Activated gamma-delta T cell treated with anti-CD3 and anti-CD28 coated beads, Interleukin-2, amount 50 U/mL, for 16 hours (primary cell): ENCODE measurements at places on chromosomes 1 and 21.

DNA sequence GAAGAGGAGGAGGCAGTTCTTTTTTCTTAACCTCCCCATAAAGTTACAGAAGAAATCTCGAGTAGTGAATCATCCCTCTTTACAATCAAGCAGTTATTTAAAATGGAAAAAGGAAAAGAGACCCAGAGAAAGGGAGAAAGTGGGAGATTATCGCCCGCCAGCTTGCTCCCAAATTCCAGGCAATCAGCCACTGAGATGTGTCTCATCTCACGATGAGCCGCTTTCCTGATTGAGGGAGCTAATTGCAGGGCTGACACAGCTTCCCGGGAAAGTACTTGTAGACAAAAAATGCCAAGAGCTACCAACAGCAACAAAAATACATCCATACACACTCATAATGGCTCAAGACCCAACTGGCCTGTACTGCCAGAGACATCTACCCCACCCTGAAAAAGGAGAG is 191.6 kb upstream of the ZC3H12A start:
- DNase-seq: no peak

GRCh38 chr1:239434181-239434580 is 47.8 kb downstream of the CHRM3 start:
- DNase-seq: no peak

DNA sequence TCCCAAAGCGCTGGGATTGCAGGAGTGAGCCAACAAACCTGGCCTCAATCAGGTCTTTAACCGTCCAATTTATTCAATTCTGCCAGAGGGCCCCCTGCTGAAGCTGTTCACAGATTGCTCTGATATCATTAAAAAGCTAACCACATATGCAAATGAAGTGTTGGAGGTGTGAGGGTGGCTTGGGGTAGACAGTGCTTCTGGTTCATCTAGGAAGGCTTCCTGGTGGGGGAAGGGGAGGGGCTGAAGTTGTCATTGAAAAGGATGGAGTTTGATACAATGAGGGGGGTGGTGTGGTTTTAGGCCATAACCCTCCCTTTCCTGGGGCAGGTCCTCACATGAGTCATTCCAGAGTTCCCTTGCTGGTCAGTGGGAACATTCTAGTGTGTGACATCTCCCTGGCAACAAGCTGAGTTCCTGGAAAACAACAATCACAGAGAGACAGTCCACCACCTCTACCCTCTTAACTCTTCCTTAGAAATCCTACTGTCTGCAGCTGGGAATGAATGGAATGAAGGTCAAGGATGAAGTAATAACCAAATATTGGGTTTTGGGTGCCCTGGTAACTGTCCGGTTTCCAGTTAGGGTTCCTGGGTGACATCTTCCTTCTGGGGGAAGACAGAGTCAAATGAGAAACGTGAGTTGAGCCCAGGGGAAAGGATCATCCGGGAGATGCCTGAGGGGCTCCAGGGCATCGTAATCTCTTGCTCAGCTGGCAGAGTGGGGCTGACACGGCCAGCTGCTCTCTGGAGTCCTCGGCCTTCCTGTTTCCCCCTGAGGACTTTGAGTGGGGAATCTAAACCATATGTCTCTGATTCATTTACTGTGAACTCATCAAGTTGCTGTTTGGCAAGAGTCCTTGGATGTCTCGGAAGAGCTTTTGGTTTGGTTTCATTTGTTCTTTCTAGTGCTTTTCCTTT is 32.2 kb downstream of the BATF3 start:
- DNase-seq: no peak

- DNase-seq: no peak
Observed at GRCh38 chr1:8736927-8737326, 80.5 kb downstream of the RERE start.

GRCh38 chr1:44829506-44830384 is 13.3 kb downstream of the PTCH2 start:
- DNase-seq: no peak

DNA sequence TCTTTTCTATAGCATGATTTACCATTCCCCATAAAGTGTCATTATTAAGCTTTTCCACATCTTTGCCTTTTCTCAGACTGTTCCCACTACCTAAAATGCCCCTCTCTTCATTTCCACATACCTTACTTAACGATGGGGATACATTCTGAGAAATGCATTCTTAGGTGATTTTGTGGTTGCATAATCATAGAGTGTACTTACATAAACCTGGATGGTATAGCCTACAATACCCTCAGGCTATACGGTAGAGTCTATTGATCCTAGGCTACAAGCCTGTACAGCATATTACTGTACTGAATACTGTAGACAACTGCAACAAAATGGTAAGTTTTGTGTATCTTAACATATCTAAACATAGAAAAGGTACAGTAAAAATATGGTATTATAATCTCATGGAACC is 54.8 kb upstream of the MUTYH start:
- no peak for DNase-seq

GRCh38 chr1:44321466-44321865 is 33.6 kb downstream of the ERI3 start:
- no peak for DNase-seq

GRCh38 chr1:7383671-7384520 is 387.2 kb upstream of the VAMP3 start:
- no peak for DNase-seq

DNA sequence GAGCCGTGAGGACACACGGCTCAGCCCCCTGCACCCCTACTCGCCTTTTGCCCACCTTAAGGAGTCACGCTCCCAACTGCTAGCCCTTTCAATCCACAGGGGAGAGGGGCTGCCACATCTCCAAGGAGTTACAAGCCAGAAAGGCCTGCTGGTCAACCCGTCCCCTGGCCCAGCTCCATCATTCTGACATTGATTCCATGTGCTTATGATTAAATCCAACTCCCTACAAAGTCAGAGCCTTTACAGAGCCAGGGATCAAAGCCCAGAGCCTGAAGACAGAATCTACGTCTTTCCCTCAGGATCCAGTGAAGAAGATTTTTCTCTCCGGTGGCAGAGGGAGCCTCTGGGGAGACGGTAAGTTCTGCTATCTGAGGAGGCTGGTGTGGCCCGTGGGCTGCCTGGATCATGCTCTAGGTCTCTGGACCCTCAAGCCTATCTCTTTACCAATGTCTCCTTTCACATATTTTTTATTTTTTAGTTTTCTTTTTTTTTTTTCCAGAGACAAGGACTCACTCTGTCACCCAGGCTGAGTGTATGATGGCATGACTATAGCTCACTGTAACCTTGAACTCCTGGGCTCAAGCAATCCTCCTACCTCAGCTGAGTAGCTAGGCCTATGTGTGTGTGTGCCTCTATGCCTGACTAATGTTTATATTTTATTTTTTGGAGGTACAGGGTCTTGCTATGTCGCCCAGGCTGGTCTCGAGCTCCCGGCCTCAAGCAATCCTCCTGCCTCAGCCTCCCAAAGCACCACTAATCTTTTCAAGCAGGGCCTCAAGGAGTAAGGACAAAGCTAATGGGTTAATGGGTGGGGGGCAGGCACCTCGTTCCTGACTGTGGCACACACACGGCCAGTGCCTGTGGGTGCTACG is 61.3 kb downstream of the SLC66A1 start:
- no peak for DNase-seq

- no peak for DNase-seq
Observed at GRCh38 chr1:47505267-47505666, 67.4 kb downstream of the FOXD2 start.

DNA sequence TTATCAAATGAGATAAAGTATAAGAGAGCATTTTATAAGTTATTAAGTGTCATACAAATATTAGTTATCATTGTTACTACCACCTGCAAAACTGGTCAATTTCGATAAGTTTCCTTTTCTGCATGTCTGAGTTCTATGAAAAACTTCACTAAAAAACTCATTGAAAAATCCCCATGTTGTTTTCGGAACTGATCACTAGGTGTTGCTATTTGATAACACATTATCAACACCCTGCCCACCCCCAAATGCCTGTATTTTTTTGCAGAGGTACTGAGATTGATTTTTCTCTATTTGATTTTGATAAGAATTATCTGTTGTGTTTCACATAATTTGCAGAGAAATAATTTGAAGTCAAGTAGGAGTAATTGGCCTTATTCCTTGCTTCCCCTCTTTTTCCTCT is 22.1 kb upstream of the DISP1 start:
- DNase-seq: no peak

- no peak for DNase-seq
Observed at GRCh38 chr1:194723067-194723466, 1536.7 kb upstream of the B3GALT2 start.

- DNase-seq: no peak
Observed at GRCh38 chr1:244862354-244862698, 2.0 kb downstream of the HNRNPU start.

DNA sequence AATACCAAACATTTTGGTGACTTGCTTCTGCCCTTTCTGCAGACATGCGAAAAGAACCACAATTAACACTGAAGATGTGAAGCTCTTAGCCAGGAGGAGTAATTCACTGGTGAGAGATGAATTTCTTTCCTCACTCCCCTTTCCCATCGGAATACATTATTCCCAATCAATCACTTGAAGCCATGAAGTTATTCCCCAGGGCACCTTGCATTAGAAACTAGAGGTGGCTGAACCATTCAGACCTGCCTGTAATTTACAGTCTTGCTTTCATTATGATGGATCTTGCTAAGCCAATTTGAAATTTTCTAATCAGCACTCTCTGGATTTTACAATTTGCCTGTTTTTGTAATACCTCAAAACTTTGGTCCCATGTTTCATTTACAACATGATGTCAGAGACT is 9.5 kb upstream of the CORT start:
- no peak for DNase-seq

DNA sequence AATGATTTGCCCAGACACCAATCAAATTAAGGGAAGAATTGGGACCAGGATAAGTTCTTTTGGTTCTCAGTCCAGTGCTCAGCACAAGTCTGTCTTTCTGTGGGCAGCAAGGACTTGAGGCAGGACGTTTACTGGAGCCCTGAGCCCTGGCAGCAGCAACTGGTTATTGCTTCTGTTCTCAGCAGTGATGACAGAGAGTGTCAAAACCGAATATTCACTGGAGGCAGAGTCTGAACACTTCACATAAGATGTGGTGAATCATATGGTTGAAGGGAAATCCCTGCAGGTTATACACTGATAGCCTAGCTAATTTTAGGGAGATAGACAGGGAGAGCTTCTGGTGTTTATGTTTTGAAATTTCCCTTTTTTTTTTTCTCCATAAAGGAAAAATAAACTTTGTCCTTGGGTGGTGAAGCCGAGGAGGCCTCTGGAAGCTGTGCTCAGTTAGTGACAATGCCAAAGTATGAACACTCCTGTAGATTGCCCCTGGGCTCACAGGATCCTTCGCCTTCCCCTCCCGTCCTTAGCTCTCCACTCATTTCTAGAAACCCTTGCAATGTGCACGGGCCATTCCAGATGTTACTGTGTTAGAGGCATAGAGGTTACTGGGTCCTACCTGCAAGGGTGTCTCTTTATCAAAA is 26.3 kb upstream of the TSPAN2 start:
- no peak for DNase-seq

DNA sequence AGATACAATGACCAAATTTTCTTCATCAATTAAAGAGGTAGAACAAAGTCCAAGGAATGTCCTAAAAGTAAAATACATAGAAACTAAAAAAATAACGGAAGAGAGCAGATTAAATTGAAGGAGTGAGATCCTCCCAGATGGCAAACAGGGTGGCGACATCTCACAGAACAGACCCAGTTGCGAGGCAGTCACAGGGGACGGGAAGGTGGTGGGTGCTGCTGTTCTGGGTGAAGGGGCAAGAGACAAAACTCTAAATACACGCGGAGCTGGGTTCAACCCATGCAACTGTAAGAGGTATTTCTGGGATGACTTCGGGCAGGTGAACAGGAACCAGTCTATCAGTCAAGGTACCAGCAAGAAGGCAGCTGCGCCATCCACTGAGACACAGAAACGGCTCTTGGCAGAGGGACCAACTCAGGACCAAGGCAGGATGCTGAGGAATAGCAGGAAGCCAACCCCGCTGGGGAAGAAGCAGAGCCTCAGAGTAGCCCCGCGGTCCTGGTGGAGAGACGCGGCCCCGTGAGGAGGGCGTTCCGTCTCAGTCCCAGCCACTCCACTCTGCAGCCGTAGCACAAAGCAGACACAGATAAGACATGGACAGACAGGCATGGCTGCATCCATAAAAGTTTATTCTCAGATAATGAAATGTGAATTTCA is 32.2 kb downstream of the WDR4 start:
- no peak for DNase-seq

DNA sequence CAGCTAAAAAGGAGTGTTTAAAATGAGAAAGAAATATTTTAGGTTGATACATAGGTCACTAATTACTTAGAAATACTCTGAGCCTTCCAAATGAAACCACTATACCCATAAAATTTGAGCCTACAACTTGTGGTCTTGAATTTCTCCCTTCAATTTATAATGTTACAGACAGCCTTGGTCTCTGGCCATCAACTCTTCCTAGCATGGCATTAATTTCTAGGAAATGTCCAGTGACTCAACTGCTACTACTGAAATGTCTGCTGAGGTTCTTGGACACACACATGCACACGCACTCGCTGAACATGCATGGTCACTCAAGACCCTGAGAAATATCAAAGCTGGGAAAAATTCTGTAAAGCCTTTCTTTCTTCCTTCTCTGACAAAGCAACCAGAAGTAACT is 61.1 kb upstream of the SAMSN1 start:
- DNase-seq: no peak

DNA sequence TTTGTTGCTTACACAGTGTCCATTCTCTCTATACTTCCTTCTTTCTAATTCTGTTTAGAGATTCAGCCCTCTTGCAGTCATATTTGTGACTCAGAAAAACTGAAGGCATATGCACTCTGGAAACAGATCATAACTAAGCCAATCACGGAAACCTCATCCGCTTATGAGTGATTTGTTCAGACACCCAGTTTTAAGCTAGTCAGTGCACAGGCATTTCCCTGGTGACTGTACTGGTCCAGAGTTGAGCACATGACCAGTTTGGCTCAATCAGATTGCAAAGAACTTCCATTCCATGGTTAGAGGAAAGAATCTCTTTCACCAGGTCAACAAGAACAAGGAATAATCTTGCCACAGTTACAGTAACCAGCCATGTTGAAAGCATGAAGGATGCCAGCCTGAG is 69.2 kb upstream of the SGIP1 start:
- DNase-seq: no peak
